ENCODE measurements at places on chromosomes 7 and 10. TPM values are rescaled to one million over a fixed set of nuclear protein-coding genes. Genes with fewer than 3 reads are reported as not detected.

GRCh38 chr10:24307116-24307515 is 98.2 kb downstream of the KIAA1217 start:
- H3K36me3 ChIP-seq, result no peaks in the 10 kb centered on the region
- no peak for DNase-seq
- H3K27ac ChIP-seq, result no peak overlapping the region

- no peaks in the 10 kb centered on the region for H3K27me3 ChIP-seq
- DNase-seq, result no peak
- no peak overlapping the region for H3K27ac ChIP-seq
- H3K4me3 ChIP-seq, result no peak overlapping the region
These were observed 14.8 kb downstream of the ANXA7 start for GRCh38 chr10:73399063-73399462.

LCOR gene
- polyA plus RNA-seq, result 15.0 TPM

TEX47 gene
- polyA plus RNA-seq, result not detected

GRCh38 chr10:73819081-73819480 is 7.7 kb upstream of the NDST2 start:
- H3K27ac ChIP-seq, result no peak overlapping the region
- no peaks in the 10 kb centered on the region for H3K27me3 ChIP-seq

- no peak for DNase-seq
- H3K36me3 ChIP-seq, result no peaks in the 10 kb centered on the region
- H3K27ac ChIP-seq, result no peak overlapping the region
- H3K4me3 ChIP-seq, result no peak overlapping the region
These were observed 18.8 kb upstream of the PDCD4 start for GRCh38 chr10:110852947-110853346.

GRCh38 chr7:89549768-89550167 is 604.5 kb upstream of the STEAP1 start:
- no peaks in the 10 kb centered on the region for H3K27me3 ChIP-seq
- DNase-seq, result no peak
- no peaks in the 10 kb centered on the region for H3K36me3 ChIP-seq
- no peak overlapping the region for H3K27ac ChIP-seq
- H3K4me1 ChIP-seq, result no peaks in the 10 kb centered on the region
- no peak overlapping the region for H3K4me3 ChIP-seq

SPAG6 gene
- polyA plus RNA-seq, result not detected

RTKN2 gene
- polyA plus RNA-seq, result 3.2 TPM

CALML3 gene
- polyA plus RNA-seq, result not detected

GRCh38 chr7:113835367-113835766 is 83.4 kb downstream of the PPP1R3A start:
- H3K27me3 ChIP-seq, result no peaks in the 10 kb centered on the region
- no peak overlapping the region for H3K27ac ChIP-seq
- H3K4me3 ChIP-seq, result no peak overlapping the region

ZMIZ2 gene
- polyA plus RNA-seq, result 12.1 TPM

DNA sequence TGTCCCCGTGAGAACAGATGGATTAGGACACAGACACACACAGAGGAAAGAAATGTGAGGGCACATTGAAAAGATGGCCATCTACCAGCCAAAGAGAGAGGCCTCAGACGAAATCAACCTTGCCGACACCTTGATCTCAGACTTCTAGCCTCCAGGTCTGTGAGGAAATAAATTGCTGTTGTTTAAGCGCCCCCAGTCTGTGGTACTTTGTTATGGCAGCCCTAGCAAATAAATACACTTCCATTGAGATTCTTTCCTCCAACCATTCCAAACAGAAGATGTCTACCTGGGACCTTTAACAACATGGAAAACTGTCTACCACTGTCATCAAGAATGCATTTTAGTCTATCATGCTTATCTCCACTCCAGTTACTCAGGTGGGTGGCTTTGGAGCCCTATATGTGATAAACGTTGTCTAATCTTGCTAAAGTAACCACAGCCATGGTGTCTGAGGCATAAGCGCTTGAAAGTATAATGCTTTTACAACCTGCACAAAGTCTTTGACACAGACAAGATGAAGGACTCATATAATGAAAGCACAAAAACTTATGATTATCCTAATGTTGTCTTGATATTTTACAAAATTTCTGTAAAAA is 244.3 kb downstream of the MTERF1 start:
- H3K36me3 ChIP-seq, result no peaks in the 10 kb centered on the region
- H3K27ac ChIP-seq, result no peak overlapping the region
- no peaks in the 10 kb centered on the region for H3K4me1 ChIP-seq
- no peak for DNase-seq

GRCh38 chr7:125492521-125492920 is 562.9 kb upstream of the POT1 start:
- H3K27ac ChIP-seq, result no peak overlapping the region
- H3K36me3 ChIP-seq, result no peaks in the 10 kb centered on the region
- DNase-seq, result no peak
